ENCODE measurements at places on chromosomes 1 and 21.

DNA sequence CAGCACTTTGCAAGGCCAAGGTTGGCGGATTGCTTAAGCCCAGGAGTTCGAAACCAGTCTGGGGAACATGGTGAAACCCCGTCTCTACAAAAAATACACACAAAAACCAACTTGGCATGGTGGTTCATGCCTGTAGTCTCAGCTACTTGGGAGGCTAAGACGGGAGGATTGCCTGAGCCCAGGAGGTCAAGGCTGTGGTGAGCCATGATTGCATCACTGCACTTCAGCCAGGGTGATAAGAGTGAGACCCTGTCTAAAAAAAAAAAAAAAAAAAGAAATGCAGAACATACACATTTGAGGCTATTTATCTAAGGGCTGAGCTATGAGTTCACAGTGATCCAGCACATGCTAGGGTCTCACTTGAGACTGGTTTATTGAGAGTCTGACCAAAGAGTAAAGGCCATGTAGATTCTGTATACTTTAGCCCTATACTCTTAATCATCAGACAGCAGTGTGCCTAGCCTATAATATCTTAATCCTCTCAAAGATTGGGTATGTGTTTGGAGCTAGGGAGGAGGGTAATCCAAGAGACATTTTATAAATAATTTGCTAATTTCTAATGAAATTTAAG is 23.9 kb downstream of the RNF2 start:
- DNase-seq: no peak

- DNase-seq: no peak
Measured at GRCh38 chr1:55789466-55789865, 574.3 kb upstream of the USP24 start.

DNA sequence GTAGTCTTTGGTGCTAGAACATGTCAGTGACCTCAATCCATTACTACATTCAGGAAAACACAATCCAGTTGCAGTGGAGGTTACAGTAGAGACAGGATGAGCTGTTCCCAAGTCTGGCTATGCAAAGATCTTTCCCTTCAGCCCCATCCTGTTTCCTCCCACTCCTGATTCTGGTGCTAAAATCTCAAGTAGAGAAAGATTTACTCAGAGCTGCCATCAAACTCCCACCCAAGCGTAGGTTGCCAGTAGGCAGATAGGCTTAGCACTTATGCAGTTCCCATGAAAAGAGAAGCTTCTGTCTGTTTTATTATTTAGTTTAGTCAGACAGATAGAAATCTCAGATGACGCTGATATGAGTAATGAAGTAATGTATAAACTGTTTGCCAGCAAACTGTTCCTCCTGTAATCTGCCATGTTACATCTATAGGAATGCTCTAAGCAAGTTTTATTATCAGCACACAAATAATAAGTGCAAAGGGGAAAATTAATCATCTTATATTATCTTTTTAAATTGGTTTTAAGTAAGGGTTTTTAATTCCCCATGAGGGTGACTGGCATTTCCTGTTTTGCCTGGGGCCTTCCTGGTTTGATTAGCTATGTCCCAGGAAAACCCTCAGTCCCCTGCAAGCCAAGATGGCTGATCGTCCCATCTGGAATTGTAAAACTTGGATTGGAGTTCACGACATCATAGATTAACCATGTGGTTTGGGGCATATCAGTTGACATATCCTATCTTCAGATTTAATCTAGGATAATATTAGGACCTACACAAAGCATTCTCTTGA is 188.3 kb upstream of the PALMD start:
- no peak for DNase-seq

DNA sequence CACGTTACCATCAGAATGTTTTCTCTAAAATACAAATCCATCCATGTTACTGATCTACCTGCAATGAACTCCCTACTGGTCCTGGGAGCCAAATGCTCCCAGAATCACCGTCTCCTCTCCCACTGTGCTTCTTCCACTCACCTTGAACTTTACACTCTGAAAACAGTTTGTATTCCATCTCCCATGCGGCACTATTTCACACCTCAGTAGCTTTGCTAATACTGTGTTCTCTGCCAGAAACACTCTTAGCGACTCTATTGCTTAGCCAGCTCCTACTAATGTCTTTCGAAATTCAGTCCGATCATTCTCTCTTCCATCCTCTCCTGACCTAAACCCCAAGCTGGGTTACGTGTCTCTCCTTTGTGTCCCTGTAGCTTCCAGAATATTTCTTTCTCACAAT is 284.4 kb upstream of the DUSP10 start:
- no peak for DNase-seq

GRCh38 chr1:157135070-157135469 is 3.1 kb downstream of the ETV3 start:
- DNase-seq: no peak

- DNase-seq: no peak
Measured at GRCh38 chr1:203122159-203122558, 5.4 kb upstream of the ADORA1 start.

GRCh38 chr1:24437631-24438396 is 22.2 kb downstream of the NIPAL3 start:
- DNase-seq: no peak

DNA sequence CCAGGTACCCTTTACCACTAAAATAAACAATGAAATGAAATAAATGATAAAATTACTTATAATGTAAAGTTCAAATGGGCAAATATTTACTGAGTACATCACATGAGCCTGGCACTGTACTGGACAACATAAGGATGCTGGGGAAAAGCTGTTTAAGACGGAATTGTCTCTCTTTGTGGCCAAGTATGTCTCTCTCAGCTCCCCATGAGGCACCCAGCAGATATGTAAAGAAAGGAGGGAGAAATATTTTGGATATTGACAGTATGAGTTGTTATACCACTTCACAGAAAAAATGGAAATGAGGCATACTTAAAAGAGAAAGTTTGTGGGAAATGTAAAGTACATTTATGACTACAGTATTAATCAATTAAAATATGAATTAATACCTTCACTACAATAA is 1.0 kb upstream of the TNFSF4 start:
- no peak for DNase-seq

GRCh38 chr1:6271006-6271405 is 10.1 kb upstream of the GPR153 start:
- DNase-seq: no peak

DNA sequence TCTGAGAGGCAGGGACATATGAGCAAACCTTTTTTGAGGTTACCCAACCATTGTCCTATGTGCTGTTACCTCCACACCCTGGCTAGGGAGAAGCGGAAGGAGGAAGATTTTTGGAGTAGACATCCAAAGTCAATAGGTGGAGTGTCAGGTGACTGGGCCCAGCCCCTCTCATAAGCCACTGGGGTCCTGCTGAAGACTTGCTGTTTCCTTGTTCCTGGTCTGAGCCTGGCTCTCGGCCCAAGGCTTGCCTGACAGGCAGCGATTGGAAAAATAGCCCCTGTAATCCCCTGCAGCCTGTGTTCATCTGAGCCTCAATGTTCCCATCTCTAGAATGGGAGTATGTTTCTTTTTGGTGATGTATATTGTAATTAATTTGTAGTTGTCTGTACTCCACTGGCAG is 6.9 kb upstream of the PIGR start:
- no peak for DNase-seq

DNA sequence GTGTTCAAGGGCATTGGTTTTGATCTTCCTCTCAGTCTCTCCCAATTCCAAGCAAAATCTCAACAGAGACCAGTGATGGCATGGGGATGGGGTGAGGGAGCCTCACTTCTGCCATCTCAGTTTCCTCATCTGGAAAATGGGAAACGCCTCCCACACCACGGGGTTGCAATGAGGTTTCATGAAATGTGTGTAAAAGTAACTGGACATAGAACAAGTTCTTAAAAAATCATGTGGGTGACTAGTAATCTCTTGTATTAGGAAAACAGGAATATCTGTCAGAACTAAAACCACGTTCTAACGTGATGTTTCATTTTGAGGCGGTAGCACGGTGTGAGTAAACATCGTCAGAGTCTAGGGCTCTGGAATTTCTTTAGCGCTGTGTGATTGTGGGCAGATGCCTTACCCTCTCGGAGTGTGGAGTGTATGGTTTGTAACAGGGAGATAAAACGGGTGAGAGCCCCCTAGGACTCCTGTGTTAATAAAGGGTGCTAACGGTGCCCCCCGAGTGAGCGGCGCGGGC is 55.5 kb upstream of the DNAJC6 start:
- peak; percentile 90 for DNase-seq

DNA sequence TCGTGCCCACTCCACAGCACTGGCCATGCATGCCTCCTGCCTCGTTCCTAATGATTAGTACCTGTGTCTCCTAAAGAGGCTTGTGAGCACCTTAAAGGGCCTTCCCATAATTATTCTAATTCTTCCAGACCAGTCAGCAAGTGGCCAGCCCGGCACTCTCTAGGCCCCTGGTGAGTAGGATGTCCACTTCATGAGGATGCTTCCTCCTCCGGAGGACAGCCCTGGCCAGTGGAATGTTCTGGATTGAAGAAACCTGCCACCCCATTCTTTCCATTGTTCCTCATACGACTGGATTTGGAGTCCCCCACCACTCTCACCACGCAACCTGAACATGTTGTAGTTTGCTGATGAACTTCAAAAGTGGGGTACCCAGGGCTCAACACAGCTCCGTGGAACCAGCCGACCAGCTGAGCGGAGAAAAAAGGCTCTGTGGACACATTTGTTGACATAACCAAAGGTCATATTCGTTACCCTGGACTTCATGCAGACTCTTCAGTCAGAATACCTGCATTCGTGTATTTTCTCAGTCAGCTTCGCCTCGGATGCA is 46.7 kb upstream of the LBR start:
- no peak for DNase-seq

- DNase-seq: no peak
Measured at GRCh38 chr1:204453141-204453772, 41.3 kb downstream of the PIK3C2B start.

GRCh38 chr1:201745023-201745422 is 83.9 kb upstream of the IPO9 start:
- DNase-seq: no peak

- no peak for DNase-seq
Measured at GRCh38 chr1:117290890-117291289, 76.4 kb upstream of the MAN1A2 start.

DNA sequence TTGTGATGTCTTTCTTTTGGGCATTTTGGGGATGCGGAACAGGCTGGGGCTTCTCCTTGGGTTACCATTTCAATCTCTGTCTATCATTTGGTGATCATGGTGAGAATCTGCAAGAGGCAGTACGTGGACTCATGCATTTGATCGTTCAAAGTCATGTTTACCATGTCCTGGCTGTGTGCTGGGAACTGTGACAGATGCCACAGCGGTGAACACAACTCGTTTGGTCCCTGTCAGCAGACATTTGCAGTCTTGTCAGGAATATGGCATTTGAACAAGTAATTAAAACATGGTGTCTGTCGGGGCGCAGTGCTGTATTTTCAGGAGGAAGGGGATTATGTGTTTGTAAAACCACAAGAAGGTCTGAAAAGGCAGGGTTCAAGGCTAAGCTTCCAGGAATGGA is 103.3 kb upstream of the IGSF21 start:
- DNase-seq: no peak

All from NCI-H510A treated with DMSO at 0.1 percent for 48 hours (cell line).